Esophagus muscularis mucosa (tissue), 4 donors: ENCODE measurements at places on chromosomes 3 and 15. TPM values are rescaled to one million over a fixed set of nuclear protein-coding genes. Genes with fewer than 3 reads are reported as not detected.
A peak's percentile ranks its signal among the peaks of the same experiment; 100 is the strongest.

GRCh38 chr3:134522541-134522940, 36.7 kb downstream of the CEP63 start:
- no peak for DNase-seq

- no peak for DNase-seq
Measured at GRCh38 chr15:40061212-40061901, 22.4 kb upstream of the SRP14 start.

The HYAL1 gene
- 9.0 TPM for total RNA-seq

GRCh38 chr3:54094926-54095325, 27.4 kb upstream of the CACNA2D3 start:
- peak; percentile 75 for DNase-seq

GRCh38 chr3:194658477-194659242, 13.3 kb downstream of the LSG1 start:
- DNase-seq: no peak
